T-helper 17 cell (primary cell): ENCODE measurements at places on chromosomes 6 and 20. TPM values are rescaled to one million over a fixed set of nuclear protein-coding genes. Genes with fewer than 3 reads are reported as not detected.

Gene SCRT2
- total RNA-seq: not detected

Gene C4B
- 2.2 TPM for total RNA-seq

Gene GSTA2
- total RNA-seq: not detected

Gene POPDC3
- total RNA-seq: not detected

Gene OPN5
- total RNA-seq: not detected

Gene ZBP1
- 41.0 TPM for total RNA-seq

Gene MED20
- total RNA-seq: 3.6 TPM

Gene WFDC5
- total RNA-seq: not detected

DNA sequence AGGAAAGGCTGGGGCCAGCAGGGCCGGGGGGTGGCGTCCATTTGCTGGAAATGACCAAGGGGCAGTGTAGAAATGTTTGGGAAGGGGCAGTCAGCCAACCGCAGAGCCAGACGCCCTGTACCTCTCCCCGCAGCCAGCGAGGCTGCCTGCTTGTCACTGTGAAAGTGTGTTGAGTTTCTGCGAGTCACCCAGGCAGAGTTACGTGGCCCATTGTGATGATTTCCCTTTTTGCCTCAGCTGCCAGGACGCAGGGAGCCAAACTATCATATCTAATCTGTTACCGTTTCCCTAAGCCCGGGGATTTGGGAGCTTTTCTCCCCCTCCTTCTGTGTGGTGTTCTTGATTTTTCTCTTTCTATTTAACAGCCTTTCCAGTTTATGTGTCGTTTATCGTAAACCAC is 67.9 kb upstream of the STX16 start:
- no peaks in the 10 kb centered on the region for H3K4me1 ChIP-seq

GRCh38 chr20:38620441-38620840 is 18.8 kb downstream of the ARHGAP40 start:
- peaks cover 3% of the 10 kb centered on the region for H3K36me3 ChIP-seq
- no peak for DNase-seq
- H3K4me3 ChIP-seq: no peak overlapping the region
- H3K27ac ChIP-seq: no peak overlapping the region
- H3K27me3 ChIP-seq: peaks cover 62% of the 10 kb centered on the region

- no peak overlapping the region for H3K27ac ChIP-seq
- no peaks in the 10 kb centered on the region for H3K36me3 ChIP-seq
- H3K4me3 ChIP-seq: no peak overlapping the region
- DNase-seq: no peak
These were observed 592.1 kb upstream of the NRSN1 start for GRCh38 chr6:23533944-23534343.

- no peak overlapping the region for H3K4me3 ChIP-seq
- H3K36me3 ChIP-seq: peaks cover 2% of the 10 kb centered on the region
- no peaks in the 10 kb centered on the region for H3K27me3 ChIP-seq
- H3K4me1 ChIP-seq: peaks cover 31% of the 10 kb centered on the region
- no peak overlapping the region for H3K27ac ChIP-seq
- no peak for DNase-seq
These were observed 5.4 kb upstream of the SDCBP2 start for GRCh38 chr20:1334370-1334731.

- no peak overlapping the region for H3K27ac ChIP-seq
- no peak overlapping the region for H3K4me3 ChIP-seq
- H3K27me3 ChIP-seq: no peaks in the 10 kb centered on the region
- no peaks in the 10 kb centered on the region for H3K4me1 ChIP-seq
These were observed 388.4 kb downstream of the BTBD3 start for GRCh38 chr20:12306107-12306506.

GRCh38 chr6:21987501-21987957 is 309.3 kb downstream of the PRL start:
- no peak for DNase-seq
- H3K27ac ChIP-seq: no peak overlapping the region
- H3K4me1 ChIP-seq: no peaks in the 10 kb centered on the region
- H3K36me3 ChIP-seq: no peaks in the 10 kb centered on the region

DNA sequence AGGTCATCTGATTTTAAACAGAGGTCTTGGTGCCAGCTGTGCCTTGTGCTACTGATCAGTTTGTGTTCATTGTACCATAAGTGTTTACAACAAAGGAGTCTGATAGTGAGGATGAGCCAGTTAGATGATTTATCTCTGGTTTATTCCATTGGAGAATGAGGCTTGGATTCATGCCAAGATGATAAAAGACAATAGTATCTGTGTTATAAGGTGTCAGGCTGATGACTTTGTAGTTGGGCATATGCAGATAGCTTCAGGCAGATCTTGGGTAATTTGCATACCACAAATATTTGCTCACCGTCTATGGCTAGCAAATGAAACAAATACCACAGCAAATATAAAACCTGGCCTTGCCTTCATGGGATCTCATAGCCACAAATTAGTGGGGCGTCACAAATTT is 43.3 kb upstream of the PHACTR2 start:
- no peak overlapping the region for H3K4me3 ChIP-seq
- H3K36me3 ChIP-seq: peaks cover 2% of the 10 kb centered on the region
- no peak overlapping the region for H3K27ac ChIP-seq
- no peaks in the 10 kb centered on the region for H3K27me3 ChIP-seq
